Activated naive CD8-positive, alpha-beta T cell treated with anti-CD3 and anti-CD28 coated beads for 36 hours (primary cell): ENCODE measurements at places on chromosomes 5 and 9. TPM values are rescaled to one million over a fixed set of nuclear protein-coding genes. Genes with fewer than 3 reads are reported as not detected.

DNA sequence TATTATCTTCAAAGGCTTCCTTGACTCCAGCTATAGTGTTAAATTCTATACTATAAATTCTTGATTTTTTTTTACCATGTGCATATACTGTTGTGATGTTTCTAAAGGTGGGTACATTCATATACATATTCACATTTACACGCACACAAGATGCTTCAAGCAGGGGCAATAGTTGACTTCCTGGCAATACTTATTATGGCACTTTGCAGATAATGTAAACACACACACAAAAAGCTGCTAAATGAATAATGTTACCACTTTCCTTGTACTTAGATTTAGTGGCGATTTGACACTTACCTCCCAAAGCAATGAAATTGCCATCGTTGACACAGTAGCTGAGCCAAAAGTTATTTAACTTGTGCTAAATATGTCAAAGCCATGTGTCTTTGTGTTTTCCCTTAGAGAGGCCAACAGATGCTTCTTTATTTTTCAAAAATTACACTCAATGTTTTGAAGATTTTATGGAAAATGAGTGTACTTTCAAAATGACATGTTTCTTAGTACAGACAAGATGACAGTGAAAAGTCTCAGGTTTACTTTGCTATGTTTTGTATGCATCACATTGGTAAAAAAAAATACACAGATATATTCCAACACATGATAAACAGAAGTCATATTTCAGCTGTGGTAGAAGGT lies 12.2 kb upstream of the ERAP2 start:
- DNase-seq, result no peak

DNA sequence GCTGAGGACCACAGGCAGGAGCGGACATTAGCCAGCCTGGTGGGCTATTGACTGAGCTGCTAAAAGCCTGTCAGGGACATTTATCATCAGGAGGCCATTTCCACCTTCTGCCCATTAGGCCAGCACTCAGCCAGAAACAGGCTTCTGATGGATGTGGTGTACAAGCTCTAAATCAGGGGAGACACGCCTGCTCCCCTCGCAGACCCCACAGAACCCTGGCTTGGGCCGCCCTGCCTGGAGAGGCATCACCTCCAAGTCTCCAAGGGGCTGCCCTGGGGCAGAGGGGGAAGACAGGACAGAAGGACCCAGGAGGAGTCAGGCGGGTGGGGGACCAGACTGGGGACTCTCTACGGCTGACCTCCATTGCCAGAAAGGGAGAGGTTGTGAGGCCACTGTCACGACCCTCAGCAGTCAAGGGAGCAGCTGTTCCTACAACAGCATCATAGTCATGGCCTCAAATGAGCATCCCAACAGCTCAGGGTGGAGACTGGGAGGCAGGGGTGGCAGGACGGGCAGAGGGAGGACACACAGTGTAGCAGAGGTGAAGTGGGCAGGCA lies 24.0 kb upstream of the TRIM14 start:
- no peak for DNase-seq

DNA sequence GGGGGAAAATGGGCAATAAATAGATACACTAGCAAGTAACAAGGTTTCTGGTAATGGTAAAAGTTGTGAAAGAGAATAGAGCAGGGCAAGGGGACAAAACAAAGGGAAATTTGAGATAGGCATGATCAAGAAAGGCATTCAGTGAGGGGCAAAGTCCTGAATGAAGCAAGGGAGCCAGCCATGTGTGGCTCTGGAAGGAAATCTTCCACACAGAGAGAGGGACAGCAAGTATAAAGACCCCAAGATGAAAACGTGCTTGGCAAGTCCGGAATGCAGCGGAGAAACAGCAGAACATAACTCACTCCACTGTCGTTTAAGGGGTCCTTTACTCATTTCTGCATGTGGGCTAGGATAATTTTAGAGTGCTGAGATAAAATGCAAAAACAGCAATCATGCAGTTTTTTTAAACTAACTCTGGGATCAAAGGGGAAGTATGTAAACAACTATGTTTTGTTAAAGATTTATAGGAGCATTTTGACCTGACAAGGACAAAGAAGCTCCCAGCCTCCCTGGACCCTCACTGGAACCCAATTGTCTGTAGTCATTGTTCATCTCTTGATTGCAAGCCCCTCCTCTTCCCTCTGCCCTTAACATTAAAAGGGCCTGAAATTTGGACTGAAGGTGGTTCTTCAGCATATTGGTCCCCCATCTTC lies 22.9 kb upstream of the AOPEP start:
- DNase-seq, result no peak

DNA sequence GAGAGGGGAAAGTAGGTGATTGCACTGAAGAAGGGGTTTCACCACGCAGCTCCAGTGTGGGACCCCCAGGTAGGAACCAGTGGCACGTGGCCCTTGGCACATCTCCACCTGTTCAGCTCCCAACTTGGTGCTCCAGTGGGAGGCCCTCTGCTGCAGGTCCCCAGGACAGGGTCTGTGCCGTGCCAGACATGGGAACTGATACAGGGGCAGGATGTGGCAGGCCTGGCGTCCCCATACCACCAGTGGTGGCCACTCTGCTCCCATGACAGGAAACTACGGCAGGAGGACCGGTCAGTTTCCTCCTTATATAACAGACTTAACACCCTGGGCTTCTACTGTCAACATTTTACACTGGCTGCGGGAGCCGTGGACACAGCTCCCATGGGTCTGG lies 67.3 kb downstream of the PSMB7 start:
- DNase-seq, result no peak

- DNase-seq, result no peak
These were observed 724.3 kb downstream of the PRELID2 start for GRCh38 chr5:145110834-145111233.

- DNase-seq, result peak; percentile 76
These were observed at the start of gene UNC5A for GRCh38 chr5:176810081-176810597. TSS of gene UNC5A (plus strand) at chr5:176810559. CDS start at chr5:176810751, 192 bp downstream.

DNA sequence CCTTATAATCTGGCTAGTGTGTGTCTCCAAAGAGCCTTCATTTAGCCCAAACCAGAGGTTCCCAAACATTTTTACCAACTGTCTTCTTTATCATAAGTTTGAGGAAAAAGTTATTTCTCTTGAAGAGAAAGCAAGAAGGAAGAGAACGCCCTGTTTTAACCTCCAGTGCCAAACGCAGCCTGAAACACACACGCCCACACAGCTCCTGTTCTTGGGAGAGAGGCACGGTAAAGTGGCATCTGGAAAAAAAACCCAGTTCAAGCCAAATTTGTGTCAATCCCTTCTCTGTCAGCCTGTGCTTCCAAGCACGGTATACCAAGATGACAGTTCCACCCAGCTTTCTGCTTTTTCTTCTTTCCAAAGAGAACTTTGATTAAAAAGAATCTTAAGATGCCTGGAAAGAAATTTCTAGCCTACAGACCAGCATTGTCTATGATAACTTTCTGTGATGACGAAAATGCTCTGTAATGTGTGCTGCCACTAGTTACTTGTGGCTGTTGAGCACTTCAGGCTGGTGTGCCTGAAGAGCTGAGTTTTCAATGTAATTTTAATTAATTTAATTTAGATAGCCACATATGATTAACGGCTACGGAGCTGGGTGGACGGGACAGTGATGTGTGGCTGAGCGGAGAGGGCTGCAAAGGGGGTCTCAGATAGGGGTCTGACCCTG lies 62.3 kb downstream of the ACER2 start:
- no peak for DNase-seq

DNA sequence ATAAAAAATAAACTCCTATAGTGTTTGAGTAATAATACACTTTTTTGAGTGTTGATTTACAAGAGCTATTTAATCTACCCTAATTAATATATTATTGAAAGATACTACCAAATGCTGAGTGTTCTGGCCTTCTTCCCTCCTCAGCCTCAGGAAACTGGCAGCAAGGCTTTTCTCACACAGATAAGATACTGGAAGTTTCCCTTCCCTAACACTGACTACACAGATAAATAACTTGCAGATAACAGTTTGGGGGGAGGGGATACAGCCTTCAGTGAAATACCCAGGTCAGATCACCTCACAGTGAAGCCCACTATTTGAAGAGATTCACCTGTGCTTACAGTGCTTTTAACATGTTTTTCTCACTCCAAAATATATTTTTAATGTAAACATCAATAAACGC lies 1.6 kb upstream of the NIPSNAP3A start:
- DNase-seq, result no peak

- DNase-seq, result no peak
These were observed 51.8 kb downstream of the ELAVL2 start for GRCh38 chr9:23774266-23774665.

- peak; percentile 58 for DNase-seq
These were observed 7.3 kb upstream of the BARHL1 start for GRCh38 chr9:132575005-132575609.

DNA sequence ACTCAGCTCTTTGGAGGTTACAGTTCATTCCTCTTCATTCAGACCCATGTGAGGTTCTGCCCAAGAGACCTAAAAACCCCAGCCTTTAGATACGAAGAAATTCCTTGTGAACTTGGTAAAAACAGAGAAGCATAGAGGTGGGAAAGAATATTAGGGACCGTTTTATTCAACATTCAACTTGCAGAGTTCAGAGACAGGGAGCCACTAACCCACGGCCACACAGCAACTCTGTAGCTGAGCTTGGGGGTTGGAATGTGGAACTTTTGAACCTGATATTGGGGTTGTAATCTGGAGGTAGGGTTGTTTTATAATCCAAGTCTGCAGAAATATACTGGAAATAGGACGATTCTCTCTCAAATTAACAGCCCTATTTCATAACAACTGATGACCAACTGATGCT lies 10.8 kb upstream of the BOD1 start:
- DNase-seq, result no peak

DNA sequence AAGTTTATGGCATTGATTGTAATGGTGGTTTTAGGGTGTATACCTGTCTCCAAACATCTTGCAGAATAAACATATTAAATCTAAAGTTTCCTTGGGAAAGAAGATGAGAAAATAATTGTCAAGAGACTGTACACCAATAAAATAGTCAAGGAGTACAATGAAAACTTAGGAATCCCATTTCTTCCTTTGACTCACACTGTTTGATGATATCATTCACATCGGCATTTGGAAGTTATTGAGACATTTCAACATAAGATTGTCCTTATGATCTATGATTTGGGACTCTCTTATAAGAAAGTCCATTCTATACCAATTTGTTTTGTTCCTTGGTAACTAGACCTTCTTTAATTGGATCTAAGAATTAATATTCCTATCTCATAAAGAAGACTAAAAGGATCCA lies 482.7 kb downstream of the RAB3C start:
- DNase-seq, result no peak

- no peak for DNase-seq
These were observed 69.7 kb upstream of the APC start for GRCh38 chr5:112668016-112668415.

DNA sequence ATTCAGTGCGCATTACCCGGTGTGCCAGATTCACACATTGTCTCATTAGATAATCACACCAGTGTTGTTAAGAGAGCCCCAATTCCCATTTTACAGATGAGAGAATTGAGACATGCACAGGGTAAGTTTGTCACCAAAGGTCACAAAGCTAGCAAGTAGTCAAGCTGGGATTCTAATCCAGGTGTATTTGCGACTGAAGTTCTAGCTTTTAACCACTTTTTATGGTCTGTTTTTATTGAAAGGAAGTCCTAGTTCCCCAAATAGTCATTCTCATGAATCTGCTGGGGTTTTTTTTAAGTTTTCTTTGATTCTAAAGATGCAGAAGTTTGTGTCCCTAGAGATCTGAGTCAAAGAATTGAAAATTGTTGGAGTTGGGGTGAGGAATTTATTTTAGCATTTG lies 136.5 kb downstream of the DPYSL3 start:
- no peak for DNase-seq

- DNase-seq, result peak; percentile 31
These were observed 151.5 kb downstream of the RGS3 start for GRCh38 chr9:113614843-113615648.

DNA sequence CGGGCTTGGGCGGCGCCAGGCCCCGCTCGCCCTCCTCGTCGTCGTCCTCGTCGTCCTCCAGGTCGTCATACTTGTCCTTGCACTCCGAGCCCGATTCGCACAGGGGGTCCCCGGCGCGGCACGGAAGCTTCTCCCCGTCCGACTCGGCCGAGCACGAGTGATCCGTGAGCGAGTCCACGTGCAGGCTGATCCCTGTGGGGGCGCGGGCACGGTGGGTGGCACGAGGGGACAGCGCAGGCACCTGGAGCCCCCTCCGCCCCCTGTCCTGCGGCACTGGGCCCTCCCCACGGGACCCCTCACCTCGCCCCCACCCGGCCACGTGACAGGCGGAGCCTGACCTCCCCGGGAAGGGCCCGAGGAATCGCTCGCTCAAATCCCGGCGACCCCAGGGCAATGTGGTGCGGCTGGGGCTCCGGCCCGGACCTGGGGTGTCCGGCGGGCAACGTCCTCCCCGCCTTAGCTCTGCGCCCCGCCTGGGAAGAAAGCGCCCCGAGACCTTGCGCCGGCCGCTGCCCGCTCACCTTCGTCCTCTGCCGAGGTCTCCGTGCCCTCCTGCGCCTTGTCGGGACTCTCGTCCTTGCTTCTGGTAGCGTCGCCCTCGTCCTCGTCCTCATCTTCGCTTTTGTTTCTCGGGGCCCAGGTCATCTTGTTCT lies 2.5 kb downstream of the IRX2 start:
- no peak for DNase-seq

DNA sequence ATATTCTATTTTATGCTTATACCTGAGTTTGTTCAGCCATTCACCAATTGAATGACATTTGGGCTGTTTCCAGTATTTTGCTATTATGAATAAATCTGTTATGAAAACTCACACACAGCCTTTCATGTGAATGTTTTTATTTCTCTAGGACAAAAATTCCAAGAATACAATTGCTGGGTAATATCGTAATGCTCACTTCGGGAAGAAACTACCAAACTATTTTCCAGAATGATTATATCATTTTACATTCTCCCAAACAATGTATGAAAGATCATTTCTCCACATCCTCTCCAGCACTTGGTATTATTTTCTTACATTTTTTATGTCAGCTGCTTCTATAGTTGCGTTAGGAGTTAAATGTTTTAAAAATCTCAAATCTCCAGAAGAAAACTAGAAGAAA lies 58.3 kb upstream of the LHFPL2 start:
- DNase-seq, result no peak

- no peak for DNase-seq
These were observed 106.0 kb downstream of the MEGF10 start for GRCh38 chr5:127396490-127397155.

Gene C5orf58
- total RNA-seq, result not detected

Gene CTXN3
- total RNA-seq, result not detected

Gene IL5
- total RNA-seq, result not detected

Gene PHF24
- 0.30 TPM for total RNA-seq

Gene PCDHA1
- not detected for total RNA-seq

Gene SLC27A4
- 22.8 TPM for total RNA-seq

Gene GNA14
- not detected for total RNA-seq

Gene PRDM9
- total RNA-seq, result not detected

Gene KIAA0825
- total RNA-seq, result 1.0 TPM

Gene GCNT4
- 1.7 TPM for total RNA-seq

Gene CORO2A
- 8.2 TPM for total RNA-seq

Gene SMIM32
- total RNA-seq, result not detected

Gene ENTREP1
- not detected for total RNA-seq

Gene RIMOC1
- 31.0 TPM for total RNA-seq

Gene MORN5
- not detected for total RNA-seq

Gene PCDHB4
- total RNA-seq, result not detected
